ENCODE measurements at places on chromosomes 11 and 22. TPM values are rescaled to one million over a fixed set of nuclear protein-coding genes. Genes with fewer than 3 reads are reported as not detected.

HSD17B12 gene
- total RNA-seq, result 52.4 TPM

CABP7 gene
- 0.07 TPM for total RNA-seq

KIAA1671 gene
- 21.3 TPM for total RNA-seq

MMP7 gene
- total RNA-seq, result not detected

APOBEC3A gene
- not detected for total RNA-seq

CNGA4 gene
- not detected for total RNA-seq

IGLL1 gene
- total RNA-seq, result not detected

HEPHL1 gene
- total RNA-seq, result not detected

ROM1 gene
- 4.6 TPM for total RNA-seq

KCNK7 gene
- total RNA-seq, result 2.3 TPM

ELMOD1 gene
- not detected for total RNA-seq

FDX1 gene
- total RNA-seq, result 11.1 TPM

BTBD18 gene
- total RNA-seq, result not detected

CHEK1 gene
- 111 TPM for total RNA-seq

HORMAD2 gene
- total RNA-seq, result not detected

RDX gene
- total RNA-seq, result 78.0 TPM

CD3G gene
- total RNA-seq, result 7.1 TPM

OR8A1 gene
- not detected for total RNA-seq

SPON1 gene
- total RNA-seq, result not detected

MYEOV gene
- not detected for total RNA-seq

DSCAML1 gene
- total RNA-seq, result not detected

ANGPTL5 gene
- not detected for total RNA-seq

MOV10L1 gene
- total RNA-seq, result not detected
